Activated naive CD8-positive, alpha-beta T cell treated with anti-CD3 and anti-CD28 coated beads, Interleukin-2, amount 50 U/mL, for 16 hours (primary cell): ENCODE measurements at places on chromosomes 12 and 14.
A peak's percentile ranks its signal among the peaks of the same experiment; 100 is the strongest.

GRCh38 chr12:84619053-84619571, 293.5 kb downstream of the SLC6A15 start:
- no peak for DNase-seq

DNA sequence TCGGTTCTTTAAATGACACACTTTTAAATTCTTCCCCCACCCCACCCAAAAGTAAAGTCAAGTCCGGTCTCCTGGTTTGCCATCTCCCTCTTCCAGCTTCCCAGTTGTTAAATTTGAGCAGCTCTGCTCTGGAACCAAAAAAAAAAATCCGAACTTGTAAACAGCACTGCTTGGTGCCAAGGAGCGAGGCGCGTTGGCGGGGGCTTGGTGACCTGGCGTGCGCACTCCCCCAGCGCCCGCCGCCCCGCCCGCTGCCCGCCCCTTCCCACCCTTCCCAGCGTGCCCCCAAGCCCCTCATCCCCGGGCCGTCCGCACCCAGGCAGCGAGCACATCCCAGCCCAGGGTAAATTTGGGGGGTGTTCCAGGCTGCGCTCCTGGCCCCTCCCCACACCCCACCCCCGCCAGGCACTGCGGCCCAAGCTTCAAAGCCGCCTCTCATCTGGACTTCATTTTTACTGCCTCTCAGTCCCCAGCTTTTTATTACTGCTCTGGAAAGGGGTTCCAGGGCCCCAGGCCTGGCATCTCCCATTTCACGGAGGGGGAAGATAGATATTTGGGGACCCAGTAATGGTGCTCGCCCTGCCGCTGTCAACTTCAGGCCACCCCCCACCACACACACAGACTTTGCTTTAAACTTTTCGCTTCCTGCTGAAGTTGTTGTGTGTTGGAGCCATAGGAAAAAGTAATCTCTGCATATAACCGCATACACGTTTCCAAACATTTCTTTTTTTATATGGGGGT, 11.7 kb upstream of the ITGB7 start:
- DNase-seq, result no peak

DNA sequence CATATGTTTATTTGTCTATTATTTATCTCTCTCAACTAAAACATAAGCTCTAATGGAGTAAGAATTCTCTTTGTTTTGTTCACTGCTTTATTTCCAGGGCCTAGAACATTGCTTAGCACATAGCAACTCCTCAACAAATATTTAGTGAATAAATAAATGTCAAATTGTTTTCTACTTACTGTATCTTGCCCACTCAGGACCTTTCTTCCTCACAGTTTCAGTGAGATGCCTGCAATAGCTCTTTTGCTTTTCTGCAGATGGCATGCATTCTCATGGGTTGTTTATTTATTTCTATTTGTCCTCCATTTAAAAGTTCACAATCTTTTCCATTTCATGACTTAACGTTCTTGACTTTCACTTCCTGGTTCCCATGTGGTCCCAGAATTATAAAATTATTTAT, 94.9 kb upstream of the TTC7B start:
- DNase-seq, result no peak

- DNase-seq, result peak; percentile 83
Measured at GRCh38 chr12:132904718-132905328, 17.4 kb upstream of the CHFR start.

GRCh38 chr12:124240493-124240892, 54.4 kb upstream of the RFLNA start:
- DNase-seq, result no peak

DNA sequence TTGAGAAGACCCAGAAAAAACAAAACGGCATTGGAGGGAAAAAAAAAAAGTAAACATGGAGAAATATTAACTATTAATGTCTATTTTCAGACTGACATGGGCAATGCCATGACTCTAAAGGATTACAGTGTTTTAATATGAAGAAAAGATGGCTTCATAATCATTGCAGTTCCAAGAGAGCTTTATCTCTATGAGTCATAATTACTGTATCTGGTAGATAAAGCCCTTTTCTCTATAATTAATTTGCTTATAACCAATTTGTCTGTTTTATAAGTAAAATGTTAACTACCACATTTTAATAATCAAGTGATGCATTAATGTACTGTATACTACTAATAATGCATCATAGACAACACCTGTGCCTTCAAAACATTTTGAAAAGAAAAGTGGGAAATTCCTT, 59.7 kb downstream of the CLIP1 start:
- DNase-seq, result no peak

GRCh38 chr14:91419044-91419397, 1.4 kb upstream of the CCDC88C start:
- no peak for DNase-seq

DNA sequence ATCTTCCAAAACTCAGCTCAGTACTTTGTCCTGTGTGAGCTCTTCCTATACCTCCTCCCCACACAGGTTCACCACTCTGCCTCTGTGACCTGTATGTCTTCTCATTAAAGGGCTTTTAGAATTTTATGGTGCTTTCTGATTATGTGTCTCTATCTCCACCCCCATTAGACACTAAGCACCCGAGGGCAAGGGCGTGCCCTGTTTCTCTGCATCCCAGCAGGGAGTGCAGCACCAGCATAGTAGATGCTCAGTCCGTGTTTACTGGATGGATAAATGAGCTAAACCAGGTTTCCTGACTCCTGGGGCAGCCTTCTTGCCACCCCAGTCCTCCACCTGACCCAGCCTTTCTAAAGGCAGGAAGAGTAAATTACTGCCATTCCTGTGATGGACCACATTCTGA, 333.8 kb downstream of the CACNA1C start:
- DNase-seq, result no peak

GRCh38 chr12:54431911-54432814, 13.1 kb upstream of the ITGA5 start:
- DNase-seq, result no peak

DNA sequence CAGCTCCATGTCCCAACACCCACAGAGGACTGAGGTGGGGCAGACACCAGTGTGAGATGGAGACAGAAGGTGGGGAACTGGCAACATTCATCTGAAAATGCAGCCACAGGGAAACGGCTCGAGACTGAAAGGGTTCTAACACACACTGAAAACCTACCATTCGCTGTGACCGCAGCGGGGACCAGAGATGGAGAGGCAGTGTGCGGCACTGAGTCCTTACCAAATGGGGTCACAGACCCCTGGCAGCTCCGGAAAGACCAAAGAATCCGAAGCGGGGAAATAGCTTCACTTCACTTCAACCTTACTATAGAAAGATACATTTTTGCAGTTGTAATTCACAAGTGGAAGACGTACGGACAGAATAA, 9.6 kb downstream of the BAG5 start:
- no peak for DNase-seq

DNA sequence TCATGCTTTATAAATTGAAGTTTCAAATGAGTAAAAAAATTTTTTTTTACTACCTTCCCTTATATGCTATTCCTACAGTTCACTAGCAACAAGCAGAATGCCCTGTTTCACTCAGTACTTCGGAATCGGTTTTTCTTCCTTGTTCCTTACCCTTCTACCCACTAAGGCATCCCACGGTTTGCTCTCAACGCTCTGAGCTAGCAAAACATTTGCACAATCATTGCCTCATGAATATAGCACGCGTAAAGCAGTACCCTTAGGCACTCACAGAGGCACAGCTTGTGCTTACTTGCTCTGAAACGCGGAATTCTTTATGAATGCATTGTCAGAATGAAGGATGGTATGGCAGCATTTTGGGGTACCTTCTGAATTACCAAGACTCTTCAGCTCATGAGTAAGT, 45.0 kb downstream of the PPP1R13B start:
- no peak for DNase-seq

DNA sequence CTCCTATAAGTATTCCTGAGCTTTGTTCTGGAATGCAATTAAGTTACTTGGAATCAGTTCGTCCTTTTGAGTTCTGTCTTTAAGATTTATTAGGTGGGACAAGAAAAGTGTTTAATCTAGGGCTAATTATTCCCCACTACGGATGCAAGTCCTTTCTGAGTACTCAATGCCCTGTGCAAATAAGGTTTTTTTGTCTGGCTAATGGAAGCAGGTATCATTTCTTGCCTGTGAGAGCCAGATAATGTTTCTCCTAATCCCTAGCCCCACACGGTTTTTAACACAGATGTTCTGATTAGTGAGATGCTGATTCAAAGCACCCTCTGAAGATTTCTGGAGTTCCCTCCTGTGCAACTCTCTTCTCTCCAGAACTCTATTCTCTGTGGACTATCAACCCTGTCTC, 296.6 kb upstream of the PRICKLE1 start:
- DNase-seq, result no peak

DNA sequence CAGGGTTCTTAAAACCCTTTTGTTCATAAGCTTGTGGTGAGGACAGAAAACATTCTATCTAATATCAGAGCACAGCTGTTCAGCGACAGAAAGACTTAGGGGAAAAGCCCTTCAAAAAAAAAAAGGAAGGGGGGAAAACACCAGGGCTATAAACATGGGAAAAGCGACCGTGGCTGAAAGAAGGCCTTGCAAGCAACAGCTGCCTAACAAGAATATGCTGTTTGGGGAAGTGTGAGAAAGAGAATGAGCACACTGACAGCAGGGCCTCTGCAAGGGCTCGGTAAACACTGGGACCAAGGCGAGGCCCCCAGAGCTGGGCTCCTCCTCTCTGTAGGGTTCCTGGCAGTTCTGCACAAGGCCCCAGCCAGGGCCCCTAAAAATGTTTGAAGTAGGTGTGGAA, 27.4 kb upstream of the CCND2 start:
- no peak for DNase-seq

GRCh38 chr12:85657836-85658630, 178.2 kb downstream of the RASSF9 start:
- DNase-seq, result no peak

- no peak for DNase-seq
Measured at GRCh38 chr14:65303899-65304222, 108.7 kb upstream of the FUT8 start.

GRCh38 chr12:88092771-88093170, 49.1 kb downstream of the CEP290 start:
- no peak for DNase-seq

DNA sequence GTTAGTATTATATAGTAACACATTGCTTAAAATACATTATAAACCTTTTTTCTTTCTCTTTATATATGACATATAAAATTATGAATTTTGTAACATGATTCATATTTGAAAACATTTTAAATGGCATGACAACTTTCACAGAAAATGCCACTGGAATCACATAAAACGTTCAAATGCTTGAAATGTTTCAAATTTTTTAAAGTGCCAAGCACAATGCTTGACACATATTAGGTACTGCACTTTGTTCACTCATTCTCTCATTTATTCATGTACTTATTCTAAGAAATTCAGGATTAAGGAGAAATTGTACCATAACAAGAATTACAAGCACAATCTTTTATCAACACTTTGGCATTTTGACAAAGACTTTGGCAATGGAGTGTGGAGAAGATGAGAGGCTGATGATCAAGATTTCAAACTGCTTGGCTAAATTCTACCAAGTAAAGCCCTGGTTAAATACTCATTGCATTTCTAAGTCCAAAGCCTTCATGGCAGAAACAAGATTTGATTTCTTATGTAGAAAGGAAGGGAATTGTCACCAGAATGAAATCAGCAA, 232.2 kb downstream of the C12orf50 start:
- no peak for DNase-seq

DNA sequence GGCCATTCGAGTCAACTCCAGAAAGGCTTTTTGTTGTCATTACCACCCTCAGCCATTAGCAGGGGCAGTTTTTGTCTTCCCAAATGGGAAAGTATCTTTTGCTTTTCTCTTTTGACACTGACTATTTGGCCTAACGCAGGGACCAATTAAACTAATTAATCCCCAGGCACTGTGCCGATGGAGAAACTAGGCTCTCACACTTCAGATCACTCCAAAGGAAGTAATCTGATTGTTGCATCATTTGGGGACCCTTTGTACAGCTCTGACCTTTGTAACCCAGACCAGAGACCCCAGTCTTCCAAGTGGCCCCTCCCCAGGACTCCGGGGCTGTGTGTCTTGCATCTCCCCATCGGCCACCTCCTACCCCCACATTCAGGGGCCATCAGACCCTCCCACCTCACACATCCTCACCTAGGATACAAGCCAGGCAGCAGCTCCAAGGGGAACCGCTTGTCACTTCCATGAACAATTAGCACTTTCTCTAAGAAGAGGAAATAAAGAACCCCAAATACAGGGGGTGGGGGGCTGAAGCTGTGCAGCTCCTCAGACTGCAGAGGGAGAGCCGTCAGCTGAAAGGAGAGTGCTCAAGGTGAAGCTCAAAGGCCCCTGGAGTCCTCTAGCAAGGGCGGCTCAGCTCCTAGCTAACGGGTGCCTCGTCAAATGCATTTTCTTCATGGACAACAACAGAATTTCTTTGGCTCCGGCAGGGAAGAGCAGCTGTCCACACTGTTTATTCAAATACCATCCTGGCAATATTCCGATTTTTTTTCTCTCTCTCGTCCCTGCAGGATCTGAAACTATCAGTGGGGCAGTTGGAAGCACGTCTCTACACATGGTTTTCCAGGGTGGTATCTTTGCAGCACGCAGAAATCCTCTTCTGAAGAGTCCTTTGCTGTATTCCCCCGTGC, 64.3 kb upstream of the DIO3 start:
- DNase-seq, result no peak

- DNase-seq, result no peak
Measured at GRCh38 chr12:82517027-82517426, 158.7 kb downstream of the METTL25 start.

- no peak for DNase-seq
Measured at GRCh38 chr14:51969852-51970540, 19.4 kb upstream of the RTRAF start.

DNA sequence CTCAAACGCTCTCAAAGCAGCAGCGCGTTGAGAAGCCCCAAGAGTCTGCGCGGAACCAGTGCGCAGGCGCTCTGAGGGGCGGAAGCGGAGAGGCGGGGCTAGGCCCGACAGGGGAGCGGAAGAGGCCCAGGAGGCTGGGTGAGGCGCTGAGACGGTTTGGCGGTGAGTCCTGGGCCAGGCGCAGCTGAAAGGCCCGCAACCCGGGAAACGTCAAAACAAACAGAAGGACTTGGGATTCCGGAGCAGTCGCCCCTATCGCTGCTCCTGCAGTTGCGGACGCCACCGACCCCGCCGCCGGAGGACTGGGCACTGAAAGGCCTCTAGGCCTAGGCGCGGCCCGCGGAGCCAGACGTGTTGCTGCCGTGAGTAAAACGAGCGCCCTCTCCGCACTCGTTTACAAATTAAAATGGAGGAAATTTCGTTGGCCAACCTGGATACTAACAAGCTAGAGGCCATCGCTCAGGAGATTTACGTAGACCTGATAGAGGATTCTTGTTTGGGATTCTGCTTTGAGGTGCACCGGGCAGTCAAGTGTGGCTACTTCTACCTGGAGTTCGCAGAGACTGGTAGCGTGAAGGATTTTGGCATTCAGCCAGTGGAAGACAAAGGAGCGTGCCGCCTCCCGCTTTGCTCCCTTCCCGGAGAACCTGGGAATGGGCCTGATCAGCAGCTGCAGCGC, at the start of gene ATXN7L3B:
Gene ATXN7L3B (plus strand): TSS at position 129 of the 679 bp plus-strand sequence. CDS start 278 bp downstream, at position 407.
- DNase-seq, result peak; percentile 88
